ENCODE measurements at places on chromosomes 16 and 17.

- no peak for DNase-seq
These were observed 14.0 kb downstream of the ERN1 start for GRCh38 chr17:64115822-64116534.

- DNase-seq = no peak
These were observed 18.4 kb upstream of the CLEC18B start for GRCh38 chr16:74439685-74440084.

GRCh38 chr17:28227316-28228108 is 91.5 kb upstream of the TMEM97 start:
- DNase-seq = no peak

DNA sequence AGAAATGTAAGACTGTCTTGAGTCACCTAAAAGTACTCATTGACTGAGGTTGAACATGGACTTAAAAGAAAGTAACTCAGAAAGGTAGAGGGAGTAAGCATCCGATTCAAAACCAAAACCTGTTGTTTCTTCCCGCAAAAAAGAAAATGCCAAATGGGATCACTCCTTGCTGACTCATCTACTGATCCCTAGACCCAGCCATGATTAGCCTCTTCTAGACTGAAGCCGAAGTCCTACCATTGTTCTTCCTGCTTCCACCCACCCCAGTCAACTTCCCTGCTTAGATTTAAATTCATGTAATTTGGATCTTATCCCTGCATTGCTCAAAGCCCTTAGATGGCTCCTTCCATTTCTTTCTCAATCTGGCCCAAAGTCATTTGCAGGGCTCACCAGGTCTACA is 760.5 kb upstream of the SOX9 start:
- DNase-seq = no peak

GRCh38 chr17:57489321-57489720 is 233.0 kb downstream of the MSI2 start:
- no peak for DNase-seq

- no peak for DNase-seq
These were observed 1.4 kb downstream of the MCRIP2 start for GRCh38 chr16:643050-643368.

- no peak for DNase-seq
These were observed 6.4 kb upstream of the SLFN12L start for GRCh38 chr17:35543856-35544255.

DNA sequence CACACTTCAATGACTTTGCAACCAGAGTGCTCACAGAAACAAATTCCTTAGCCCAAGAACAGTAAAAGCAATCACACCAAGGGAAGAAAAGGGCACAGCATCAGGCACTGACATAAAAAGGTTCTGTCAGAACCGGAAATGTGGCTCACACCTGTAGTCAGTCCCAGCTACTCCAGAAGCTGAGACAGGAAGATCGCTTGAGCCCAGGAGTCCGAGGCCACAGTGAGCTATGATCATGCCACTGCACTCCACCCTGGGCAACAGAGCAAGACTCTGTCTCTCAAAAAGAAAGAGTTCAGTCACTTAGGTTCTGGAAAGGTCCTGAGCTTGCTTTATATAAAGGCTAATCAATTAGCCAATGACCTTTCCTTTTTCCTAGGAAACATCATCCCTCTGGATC is 22.7 kb downstream of the YWHAE start:
- no peak for DNase-seq

GRCh38 chr16:88548131-88548874 is 21.9 kb upstream of the ZC3H18 start:
- DNase-seq = no peak

DNA sequence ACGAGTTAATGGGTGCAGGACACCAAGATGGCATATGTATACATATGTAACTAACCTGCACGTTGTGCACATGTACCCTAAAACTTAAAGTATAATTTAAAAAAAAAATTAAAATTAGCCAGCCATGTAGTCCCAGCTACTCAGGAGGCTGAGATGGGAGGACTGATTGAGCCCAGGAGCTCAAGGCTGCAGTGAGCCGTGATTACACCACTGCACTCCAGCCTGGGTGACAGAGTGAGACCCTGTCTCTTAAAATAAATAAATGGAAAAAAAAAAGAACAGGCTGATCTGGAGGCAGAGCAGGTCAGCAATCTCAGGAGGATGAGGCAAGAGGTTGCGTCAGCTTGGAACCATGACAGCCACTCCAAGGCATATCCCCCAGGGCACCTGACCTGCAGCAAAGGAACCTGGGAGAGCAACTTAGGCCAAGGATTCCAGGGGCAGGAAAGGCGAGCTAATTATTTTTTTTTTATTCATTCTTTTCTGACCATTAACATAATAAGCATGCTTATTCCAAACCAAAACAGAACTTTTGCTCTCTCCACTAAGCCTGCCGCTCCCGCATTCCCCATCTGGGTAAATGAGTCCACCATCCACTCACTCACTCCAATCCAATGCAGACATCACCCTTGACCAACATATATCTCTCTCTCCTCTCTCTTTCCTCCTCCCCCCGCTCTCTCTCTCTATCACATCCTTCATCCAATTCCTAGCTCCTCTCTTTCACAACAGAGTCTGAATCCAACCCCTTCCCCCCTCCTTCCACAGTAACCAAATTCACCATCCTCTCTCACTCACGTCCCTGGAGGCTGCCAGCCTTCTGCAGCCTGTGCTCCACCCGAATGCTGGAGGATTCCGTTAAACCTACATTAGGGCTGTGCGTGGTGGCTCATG is 47.7 kb downstream of the TK2 start:
- no peak for DNase-seq

GRCh38 chr16:17368951-17369350 is 101.8 kb downstream of the XYLT1 start:
- DNase-seq = no peak

DNA sequence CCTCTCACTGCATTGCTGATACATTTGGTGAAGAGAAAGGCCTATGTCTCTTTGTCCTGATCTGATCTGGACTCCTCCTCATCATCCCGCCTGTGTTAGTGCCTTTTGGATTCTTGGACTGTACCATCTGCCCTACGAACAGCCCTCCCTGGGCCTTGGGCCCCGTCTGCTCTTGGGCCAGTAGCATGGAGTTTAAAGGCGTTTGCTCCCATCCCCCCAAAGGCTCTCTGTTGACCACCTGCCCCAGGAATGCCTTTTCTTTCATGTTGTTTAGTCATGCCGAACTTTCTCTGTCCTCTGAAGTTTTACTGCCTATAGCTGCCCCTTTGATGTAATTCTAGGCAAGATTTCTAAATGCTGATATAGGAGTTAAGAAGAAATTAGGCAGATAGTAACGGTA is 30.9 kb upstream of the MEAK7 start:
- no peak for DNase-seq

GRCh38 chr16:29784157-29784556 is 6.1 kb downstream of the ZG16 start:
- no peak for DNase-seq

GRCh38 chr17:20091174-20092029 is 82.2 kb downstream of the SPECC1 start:
- no peak for DNase-seq

DNA sequence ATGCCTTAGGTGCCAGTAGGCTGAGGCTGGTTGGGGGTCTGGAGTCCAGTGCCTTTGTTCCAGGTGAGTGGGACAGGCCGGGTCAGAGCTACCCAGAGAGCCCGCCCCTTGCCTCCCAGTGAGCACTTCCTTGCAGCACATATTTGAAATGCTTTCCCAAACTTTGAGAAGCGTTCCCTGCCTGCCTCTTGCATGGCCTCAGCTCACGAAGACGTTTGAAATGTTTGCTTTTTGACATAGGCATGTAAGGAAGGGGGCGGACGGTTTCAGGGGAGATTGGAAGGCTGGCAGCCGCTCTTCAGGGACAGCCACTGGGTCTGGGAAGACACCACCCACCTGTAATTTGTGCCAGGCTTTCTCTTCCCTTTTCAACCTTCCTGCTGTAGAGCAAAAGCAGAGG is 5.1 kb upstream of the FOXL1 start:
- DNase-seq = no peak

- DNase-seq = no peak
These were observed 179.4 kb downstream of the VPS53 start for GRCh38 chr17:535198-535597.

GRCh38 chr16:35196313-35196712 is 1736.9 kb downstream of the TP53TG3F start:
- no peak for DNase-seq

Measured in GM12864 (cell line).